ENCODE measurements at places on chromosomes 5 and 9.

GRCh38 chr9:75990156-75990555 lies 99.7 kb downstream of the PCSK5 start:
- no peak for DNase-seq

GRCh38 chr9:31799953-31800609 lies 584.4 kb upstream of the ACO1 start:
- DNase-seq, result peak; percentile 12

- no peak for DNase-seq
These were observed 18.3 kb upstream of the MSANTD3 start for GRCh38 chr9:100408546-100409175.

DNA sequence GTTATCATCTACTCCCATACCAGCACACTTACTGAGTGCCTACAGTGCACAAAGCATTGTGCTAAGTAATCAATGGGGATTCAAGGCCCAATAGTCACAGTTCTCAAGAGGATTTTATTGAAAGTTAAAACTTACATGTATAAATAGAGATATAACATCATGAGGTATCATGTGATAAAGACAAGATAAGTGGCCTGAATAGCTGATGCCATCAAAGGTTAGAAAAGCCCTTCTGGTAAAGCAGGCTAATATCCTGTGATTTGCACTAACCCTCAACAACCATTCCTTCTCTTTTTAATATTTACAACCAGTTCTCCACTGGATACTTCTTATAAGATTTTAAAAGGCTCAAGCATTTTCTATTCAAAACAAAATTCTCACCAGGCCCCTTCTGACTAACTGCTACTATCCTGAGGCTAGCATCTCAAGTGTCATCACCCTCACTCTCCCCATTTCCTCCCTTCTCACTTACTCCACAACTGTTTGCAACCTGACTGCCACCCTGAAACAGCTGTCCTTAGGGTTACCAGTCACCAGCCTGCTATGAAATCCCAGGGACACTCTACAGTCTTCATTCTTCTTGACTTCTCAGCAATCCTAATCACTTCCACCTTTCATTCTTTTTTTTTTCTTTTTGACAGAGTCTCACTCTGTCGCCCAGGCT lies 377.9 kb downstream of the ENC1 start:
- DNase-seq, result no peak

GRCh38 chr9:128911529-128912035 lies 9.2 kb upstream of the PHYHD1 start:
- DNase-seq, result peak; percentile 80

GRCh38 chr5:172771439-172772111 lies 580 bp upstream of the DUSP1 start:
- peak; percentile 69 for DNase-seq

All from muscle of back (tissue), 13 donors.